ENCODE measurements at places on chromosomes 3 and 15. TPM values are rescaled to one million over a fixed set of nuclear protein-coding genes. Genes with fewer than 3 reads are reported as not detected.

The HTD2 gene
- total RNA-seq, result 3.3 TPM

The SPINT1 gene
- 2.2 TPM for total RNA-seq

The UBAP1L gene
- total RNA-seq, result 0.20 TPM

The SAMD7 gene
- not detected for total RNA-seq

The DUOXA2 gene
- not detected for total RNA-seq

The LRRC15 gene
- total RNA-seq, result 0.20 TPM

The SCN11A gene
- not detected for total RNA-seq

The CIP2A gene
- total RNA-seq, result 29.7 TPM

The CCDC191 gene
- 0.80 TPM for total RNA-seq

The CCDC54 gene
- total RNA-seq, result not detected

The SI gene
- not detected for total RNA-seq

The PLA2G4D gene
- total RNA-seq, result not detected

The MAGEL2 gene
- total RNA-seq, result not detected

The GOLGA8Q gene
- not detected for total RNA-seq

The LXN gene
- 50.4 TPM for total RNA-seq

The C3orf38 gene
- 15.9 TPM for total RNA-seq

The ZPLD1 gene
- not detected for total RNA-seq

The BTLA gene
- not detected for total RNA-seq
